ENCODE measurements at places on chromosomes 4 and X.

GRCh38 chr4:86203176-86203575 is 156.7 kb downstream of the MAPK10 start:
- no peak for ATAC-seq

- ATAC-seq = no peak
These were observed 959.6 kb downstream of the RPA4 start for GRCh38 chrX:97843200-97843811.

- no peak for ATAC-seq
These were observed 184.0 kb upstream of the PGRMC2 start for GRCh38 chr4:128471576-128471975.

- ATAC-seq = no peak
These were observed 370.0 kb downstream of the GPAT3 start for GRCh38 chr4:83905952-83906351.

DNA sequence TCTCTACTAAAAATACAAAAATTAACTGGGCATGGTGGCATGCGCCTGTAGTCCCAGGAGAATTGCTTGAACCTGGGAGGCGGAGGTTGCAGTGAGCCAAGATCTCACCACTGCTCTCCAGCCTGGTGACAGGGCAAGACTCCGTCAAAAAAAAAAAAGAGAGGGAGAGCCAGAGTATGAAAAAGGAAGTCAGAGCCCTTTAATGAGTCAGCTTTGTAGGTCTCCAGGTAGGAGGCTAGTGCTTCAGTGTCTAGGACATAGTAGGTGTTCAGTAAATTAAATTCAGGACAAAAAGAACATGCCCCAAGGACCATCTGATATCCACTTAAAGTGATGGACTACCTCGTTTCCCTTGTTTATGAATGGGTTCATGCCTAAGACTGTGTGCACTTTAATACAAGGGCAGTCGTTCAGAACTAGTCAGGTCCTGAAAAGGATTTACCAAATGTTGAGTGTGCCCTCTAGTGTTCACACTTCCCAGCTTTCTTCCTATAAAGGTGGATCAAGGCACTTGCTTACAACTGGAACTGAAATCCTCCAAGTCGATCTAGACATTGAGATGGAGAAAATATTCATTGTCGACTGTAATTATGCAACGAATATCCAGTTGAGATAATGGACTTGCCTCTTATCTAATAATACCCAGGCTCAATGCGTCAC is 29.0 kb downstream of the F9 start:
- ATAC-seq = no peak

All from activated CD4-positive, CD25-positive, alpha-beta regulatory T cell treated with anti-CD3 and anti-CD28 coated beads, Interleukin-2, amount 50 U/mL, for 24 hours (primary cell).